ENCODE measurements at places on chromosomes 6 and 20. TPM values are rescaled to one million over a fixed set of nuclear protein-coding genes. Genes with fewer than 3 reads are reported as not detected.

DNA sequence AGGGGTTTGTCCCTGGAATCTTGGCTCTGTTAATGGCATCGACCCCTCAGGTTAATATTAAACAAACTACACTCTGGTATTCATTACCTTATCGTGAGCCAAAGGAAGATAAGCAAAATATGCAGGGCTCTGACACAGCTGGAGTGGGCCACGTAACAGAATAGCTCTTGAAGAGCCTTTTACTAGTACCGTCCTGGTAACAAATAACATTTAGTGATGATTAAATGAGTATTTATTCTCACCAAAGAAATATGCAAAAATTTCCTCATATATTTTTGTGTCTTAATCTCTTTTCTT, 20.1 kb upstream of the UTRN start:
- DNase-seq: no peak
- H3K27ac ChIP-seq: peak overlapping the region; percentile 83
- H3K27me3 ChIP-seq: no peaks in the 10 kb centered on the region
- peaks cover 17% of the 10 kb centered on the region for H3K4me1 ChIP-seq
- no peaks in the 10 kb centered on the region for H3K36me3 ChIP-seq
- H3K4me3 ChIP-seq: peak overlapping the region; percentile 64

DNA sequence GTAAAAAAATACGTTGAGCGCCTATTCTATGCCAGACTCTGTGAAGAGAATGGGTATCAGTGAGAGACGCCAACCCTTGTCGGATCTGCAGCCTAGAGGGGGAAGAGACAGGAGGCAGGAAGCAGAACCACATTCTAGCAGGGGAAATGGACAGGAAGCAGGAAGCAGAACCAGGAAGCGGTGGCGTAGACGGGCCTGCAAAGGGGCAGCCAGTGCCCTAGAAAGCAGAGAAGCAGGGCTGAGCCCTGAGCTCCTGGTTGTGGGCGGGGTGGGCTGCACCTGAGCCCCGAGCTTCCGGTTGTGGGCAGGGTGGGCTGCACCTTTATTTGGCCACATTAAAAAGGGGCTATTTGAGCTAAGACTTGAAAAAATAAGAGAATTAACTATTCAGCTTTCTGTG, 71.9 kb downstream of the FAM120B start:
- no peaks in the 10 kb centered on the region for H3K27me3 ChIP-seq
- DNase-seq: no peak
- H3K36me3 ChIP-seq: peaks cover 14% of the 10 kb centered on the region
- no peaks in the 10 kb centered on the region for H3K4me1 ChIP-seq

DNA sequence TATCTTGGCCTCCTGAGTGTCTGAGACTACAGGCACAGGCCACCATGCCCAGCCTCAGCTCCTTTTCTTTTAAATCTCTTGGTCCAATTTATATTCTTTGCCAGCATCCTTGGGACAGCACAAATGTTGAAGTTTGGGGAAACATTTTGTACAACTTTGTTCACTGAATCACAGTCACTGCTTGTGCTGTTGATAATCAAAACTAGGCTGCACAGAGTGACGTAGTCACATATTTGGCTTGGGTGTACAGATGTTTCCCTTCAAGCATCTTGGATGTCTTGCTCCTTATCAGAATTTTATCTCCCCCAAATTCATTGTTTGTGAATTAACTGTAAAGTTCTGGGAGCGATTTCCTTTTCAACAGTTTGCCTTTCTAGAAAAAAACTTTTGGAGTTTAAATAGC, 17.9 kb downstream of the CARMIL1 start:
- no peaks in the 10 kb centered on the region for H3K4me1 ChIP-seq
- no peaks in the 10 kb centered on the region for H3K36me3 ChIP-seq
- H3K4me3 ChIP-seq: no peak overlapping the region

DNA sequence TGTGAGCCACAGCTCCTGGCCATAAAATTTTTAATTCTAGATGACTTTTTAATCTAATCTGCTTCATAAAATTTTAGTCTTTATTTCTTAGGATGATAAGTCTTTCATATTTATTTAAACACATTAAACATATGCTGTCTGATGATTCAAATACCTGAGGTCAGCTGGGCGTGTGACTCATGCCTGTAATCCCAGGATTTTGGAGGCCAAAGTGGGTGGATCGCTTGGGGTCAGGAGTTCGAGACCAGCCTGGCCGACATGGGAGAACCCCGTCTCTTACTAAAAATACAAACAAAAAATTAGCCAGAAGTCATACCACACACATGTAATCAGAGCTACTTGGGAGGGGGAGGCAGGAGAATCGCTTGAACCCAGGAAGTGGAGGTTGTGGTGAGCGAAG, 53.1 kb downstream of the RBM24 start:
- H3K4me3 ChIP-seq: no peak overlapping the region
- H3K27ac ChIP-seq: no peak overlapping the region
- no peak for DNase-seq
- H3K4me1 ChIP-seq: no peaks in the 10 kb centered on the region
- no peaks in the 10 kb centered on the region for H3K36me3 ChIP-seq
- H3K27me3 ChIP-seq: no peaks in the 10 kb centered on the region

DNA sequence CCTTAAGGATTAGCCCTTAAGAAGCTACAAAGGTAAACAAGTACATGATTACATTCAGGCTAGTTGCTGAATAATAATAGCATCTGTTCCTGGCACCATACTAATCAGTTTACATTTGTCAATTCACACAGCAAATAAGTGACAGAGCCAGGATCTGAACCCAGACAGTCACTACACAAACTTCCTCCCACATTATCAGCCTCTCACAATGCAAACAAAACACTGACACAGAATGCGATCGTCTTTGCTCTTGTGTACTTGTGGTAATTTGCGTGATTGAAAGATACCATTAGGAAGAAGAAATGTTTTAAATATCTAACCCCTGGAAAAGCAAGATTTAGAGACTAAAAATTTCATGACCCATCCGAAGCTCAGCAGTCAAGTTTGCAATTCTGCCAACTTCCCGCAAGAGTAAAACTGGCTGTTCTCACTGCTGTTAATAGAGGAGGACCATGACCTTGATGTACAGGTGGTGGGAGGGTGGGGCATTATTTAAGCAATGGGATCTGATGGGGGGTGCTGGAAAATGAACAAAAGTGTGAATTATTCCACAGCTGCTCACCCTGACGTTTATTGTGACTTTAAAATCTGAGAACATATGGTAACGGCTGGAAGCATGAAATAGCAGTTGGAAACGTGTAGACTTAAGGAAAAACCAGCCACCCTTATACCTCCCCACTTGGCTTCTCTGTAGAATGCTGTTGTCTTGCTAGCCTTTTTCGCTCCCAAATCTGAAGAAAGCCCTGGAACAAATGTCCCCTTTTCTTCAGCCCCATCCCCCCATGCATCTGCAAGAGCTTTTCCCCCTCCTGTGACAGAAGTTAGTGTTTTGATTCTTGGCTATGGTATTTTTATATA, 95.3 kb upstream of the ARMC2 start:
- no peak overlapping the region for H3K4me3 ChIP-seq
- peaks cover 7% of the 10 kb centered on the region for H3K4me1 ChIP-seq
- peaks cover 17% of the 10 kb centered on the region for H3K27me3 ChIP-seq
- no peaks in the 10 kb centered on the region for H3K36me3 ChIP-seq
- DNase-seq: peak; percentile 25

GRCh38 chr20:48686238-48687116, 141.3 kb downstream of the PREX1 start:
- DNase-seq: peak; percentile 63
- no peak overlapping the region for H3K27ac ChIP-seq
- H3K4me3 ChIP-seq: no peak overlapping the region
- H3K27me3 ChIP-seq: no peaks in the 10 kb centered on the region

DNA sequence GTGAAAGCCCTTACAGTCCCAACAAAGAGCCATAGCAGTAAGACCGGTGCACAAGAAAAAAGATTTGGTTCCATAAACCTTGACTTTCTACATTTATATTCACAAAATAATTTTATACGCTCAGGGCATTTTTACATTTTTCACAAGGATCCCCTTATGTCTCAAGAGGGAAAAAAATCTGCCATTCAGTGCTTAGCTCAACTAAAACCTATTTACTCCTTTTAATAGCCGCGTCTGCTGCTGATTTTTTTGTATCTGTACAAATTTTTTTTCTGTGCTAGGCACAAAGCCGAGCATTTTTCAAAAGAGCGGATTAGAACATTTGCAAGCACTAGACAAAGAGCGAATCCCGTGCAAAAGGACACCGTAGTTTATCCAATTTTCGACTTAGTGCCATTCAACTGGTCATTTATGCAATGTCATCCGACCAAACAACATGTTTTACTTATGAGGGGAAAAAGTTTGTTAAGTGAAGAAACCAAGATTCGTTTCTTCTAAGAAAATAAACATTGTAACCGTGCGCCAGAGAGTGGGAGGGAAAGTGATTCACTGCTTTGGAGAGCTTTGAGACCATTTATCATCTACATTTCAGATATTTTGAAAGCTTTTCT, 3.7 kb downstream of the TFAP2D start:
- DNase-seq: no peak
- no peaks in the 10 kb centered on the region for H3K4me1 ChIP-seq
- no peaks in the 10 kb centered on the region for H3K36me3 ChIP-seq
- H3K4me3 ChIP-seq: no peak overlapping the region
- H3K27me3 ChIP-seq: peaks cover 100% of the 10 kb centered on the region

DNA sequence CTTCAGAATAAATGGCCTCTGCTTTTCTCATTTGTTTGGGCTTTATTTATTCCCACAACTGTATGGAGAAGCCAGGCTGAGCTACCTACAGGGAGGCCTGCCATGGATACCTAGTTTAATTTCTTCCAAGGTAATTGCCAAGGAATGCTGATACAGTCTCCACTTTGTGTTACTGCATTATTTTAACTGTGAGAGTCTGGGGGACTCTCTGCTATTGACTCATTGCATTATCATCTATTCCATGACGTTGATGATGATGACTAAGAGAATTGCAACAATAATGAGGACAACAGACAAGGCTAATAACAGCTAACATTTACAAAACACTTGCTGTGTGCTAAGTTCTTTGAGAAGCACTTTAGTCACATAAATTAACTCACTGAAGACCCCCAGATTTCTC, 88.3 kb upstream of the COL21A1 start:
- H3K4me3 ChIP-seq: no peak overlapping the region
- no peak for DNase-seq
- no peaks in the 10 kb centered on the region for H3K27me3 ChIP-seq
- H3K36me3 ChIP-seq: no peaks in the 10 kb centered on the region

Gene COL21A1
- 0.46 TPM for total RNA-seq

Gene MMP24
- 0.82 TPM for total RNA-seq

Gene OR2J3
- not detected for total RNA-seq
